ENCODE measurements at places on chromosomes 13 and 19.

DNA sequence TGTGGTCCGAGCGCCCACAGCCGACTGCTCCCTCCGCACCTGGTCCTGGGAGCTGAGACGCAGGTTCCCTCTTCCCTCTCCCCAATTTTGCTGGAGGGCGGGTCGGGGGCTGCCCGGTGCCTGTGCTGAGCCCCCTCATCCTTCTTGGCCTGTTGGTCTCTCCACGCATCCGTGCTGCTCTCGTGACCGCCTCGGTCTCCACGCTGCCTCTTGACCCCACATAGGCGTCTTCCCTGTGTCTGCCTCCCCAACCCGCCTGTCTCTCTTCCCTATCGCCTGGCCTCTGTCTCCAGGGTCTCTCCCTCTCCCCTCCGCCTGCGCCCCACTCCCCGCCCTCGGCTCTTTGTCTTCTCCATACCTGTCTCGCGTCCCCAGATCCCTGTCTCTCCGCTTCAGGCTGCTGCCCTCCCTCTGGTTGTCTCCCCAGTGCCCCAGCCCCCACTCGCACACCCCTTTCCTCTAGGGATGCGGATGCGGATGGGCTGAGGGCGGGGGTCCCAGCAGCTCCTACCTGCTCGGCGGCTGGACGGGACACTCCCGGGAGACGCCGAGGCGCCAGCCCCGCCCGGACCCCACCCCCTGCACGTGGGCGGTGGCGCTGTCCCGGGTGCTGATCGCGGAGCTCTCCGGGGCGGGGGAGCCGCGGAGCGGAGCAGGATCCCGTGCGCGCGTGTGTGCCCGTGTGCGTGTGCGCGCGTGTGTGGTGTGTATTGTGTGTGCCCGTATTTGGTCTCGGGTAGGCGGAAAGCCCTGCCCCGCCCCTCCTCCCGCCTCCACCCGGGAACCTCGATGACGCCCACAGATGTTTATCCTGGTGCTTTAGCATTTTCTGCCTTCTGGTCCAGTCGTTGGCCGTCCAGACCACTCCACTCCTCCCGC is at the start of gene SYT5:
Gene SYT5 (minus strand): TSS at position 684 of the 879 bp plus-strand sequence. CDS start 1,248 bp downstream, outside the sequence.
- peak; percentile 27 for DNase-seq

DNA sequence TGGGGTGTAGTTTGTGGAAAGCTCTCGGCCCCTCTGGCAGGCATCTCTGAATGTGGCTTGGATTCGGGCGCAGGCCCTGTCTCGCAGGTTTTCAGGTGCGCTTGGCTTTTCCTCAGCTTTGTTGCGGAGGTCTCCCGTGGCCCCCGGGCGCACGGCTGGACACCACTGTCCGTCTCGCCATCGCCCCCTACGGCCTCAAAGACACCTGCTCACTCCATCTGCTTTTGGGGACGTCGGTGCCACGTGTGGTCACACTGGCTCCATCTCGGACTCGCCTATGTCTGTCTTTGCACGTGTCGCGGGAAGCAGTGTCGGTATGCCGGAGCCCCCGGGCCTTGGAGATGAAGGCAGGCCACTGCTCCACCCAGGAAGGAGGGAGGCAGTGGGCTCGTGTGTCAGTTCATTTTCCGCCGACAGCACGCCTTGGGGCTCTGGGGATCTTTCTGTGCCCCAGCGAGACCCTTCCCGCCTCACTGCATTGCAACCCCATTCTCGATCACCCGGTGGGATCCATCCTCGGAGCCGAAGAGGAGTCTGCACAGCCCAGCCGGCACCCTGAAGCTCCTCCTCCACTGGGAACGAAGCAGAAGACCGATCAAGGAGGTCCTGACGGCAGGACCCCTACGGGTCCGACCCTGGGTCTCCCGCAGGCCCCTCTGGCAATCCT is 42.1 kb downstream of the ZNF146 start:
- DNase-seq = no peak

DNA sequence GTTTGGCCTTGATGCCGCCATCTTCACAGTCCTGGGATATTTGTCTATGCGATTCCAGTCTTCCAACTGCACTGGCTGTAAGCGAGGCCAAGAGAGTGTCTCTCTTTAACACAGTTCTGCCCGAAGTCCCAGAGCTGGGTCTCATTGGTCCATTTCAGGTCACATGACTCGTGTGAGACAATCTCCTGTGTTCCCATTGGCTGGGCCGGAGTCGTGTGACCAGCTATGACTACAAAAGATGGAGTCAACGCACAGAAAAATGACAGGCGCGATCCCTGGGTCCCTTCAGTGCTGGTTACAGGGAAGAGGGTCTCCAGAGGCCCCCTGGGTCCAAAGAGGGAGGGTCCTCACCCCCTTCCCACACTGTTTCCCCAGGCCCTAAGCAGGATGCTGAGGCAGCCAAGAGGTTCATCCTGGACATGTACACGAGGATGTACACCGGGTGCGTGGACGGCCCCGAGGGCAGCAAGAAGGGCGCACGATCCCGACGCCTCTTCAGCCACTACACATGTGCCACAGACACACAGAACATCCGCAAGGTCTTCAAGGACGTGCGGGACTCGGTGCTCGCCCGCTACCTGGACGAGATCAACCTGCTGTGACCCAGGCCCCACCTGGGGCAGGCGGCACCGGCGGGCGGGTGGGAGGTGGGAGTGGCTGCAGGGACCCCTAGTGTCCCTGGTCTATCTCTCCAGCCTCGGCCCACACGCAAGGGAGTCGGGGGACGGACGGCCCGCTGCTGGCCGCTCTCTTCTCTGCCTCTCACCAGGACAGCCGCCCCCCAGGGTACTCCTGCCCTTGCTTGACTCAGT is 15.9 kb upstream of the S1PR4 start:
- DNase-seq = peak; percentile 24

DNA sequence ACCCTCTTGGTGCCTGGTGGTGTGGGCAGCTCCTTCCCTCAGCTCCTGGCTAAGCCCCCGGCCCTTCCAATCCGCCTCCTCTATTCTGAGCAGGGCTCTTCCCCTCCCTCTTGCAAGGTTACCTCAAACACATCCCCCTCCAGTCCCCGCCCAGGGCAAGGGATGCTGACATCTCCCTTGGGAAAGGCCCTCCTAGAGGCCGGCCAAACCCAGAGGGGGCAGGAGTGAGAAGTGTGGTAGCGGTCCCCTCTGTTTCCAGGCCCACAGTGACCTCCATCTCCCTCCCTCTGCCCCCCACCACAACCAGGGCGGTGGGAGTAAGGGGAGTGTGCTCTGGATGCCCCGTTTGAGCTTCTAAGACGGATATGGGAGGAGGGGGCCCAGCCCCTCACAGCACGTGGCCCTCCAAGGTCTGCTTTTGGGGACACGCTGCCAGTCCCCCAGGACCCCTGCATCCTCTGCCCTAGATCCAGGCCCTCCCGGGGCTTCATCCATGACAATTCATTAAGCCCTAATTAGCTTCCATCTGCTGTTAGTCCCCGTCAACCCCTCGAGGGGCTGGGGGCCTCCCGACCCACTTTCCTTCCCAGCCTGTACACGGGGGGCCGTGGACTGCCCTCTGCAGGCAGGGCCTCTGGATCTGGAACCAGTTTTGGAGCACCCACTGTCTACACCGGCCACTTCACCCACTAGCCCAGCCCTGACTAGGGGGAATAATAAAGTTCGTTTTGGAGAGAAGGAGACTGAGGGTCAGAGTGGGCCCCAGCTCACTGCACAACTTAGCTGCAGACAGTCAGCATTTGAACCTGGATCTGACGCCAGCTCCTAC is 2.3 kb downstream of the LINGO3 start:
- DNase-seq = no peak

DNA sequence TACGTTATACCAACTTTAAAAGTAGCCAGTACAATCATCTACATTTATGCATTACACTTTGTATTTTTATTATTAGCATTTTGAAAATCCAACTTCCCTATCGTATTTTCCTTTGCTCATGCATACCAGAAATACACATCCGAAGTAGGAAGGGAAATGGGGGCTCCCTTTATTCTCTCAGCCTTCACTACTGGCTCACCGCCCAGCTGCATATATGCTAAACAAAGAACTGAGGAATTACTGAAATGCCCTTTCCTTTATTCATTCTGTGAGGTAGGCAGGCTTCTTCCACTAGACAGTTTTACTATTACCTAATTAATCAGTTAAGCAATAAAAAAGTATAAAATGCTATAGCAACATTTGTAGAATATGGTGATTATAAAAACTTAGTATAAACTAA is 291.6 kb downstream of the KLF12 start:
- DNase-seq = no peak

- no peak for DNase-seq
These were observed 734.6 kb upstream of the SLITRK1 start for GRCh38 chr13:84616864-84617263.

DNA sequence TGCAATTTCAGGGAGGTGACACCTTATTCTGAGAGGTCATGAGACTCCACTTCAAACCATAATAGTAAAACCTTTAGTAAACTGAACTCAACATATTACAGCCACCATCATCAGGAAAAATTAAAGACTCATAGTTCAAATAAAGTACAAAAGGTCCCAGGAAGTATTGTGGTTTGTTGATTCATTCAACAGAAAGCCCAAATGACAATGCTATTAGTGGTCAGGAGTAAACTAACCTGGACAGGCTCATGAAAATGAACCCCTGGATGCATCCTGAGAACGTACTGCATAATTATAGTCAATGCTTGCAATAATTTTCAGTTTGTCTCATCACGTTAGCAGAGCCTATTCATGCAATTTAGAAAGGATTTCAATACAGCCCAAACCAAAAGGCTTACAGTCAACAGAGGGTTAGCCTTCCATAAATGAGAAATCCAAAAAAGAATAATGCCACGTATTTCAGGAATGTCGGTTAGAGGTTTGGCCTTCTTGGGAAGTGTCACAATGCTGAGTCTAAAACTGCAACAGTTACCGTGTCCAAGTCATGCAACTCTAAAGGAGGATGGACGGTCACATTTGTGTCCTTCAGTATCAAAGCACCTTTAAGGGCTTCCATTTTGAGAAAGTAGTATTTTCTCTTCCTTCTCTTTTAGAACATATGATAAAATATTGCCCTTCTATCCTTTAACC is 280.8 kb downstream of the ABCC4 start:
- DNase-seq = no peak

GRCh38 chr19:48403606-48404005 is 10.1 kb downstream of the GRIN2D start:
- DNase-seq = peak; percentile 71

- DNase-seq = peak; percentile 78
These were observed 11.3 kb upstream of the ITM2B start for GRCh38 chr13:48221686-48222187.

- DNase-seq = no peak
These were observed 118.5 kb downstream of the NALCN start for GRCh38 chr13:101297794-101298193.

- peak; percentile 53 for DNase-seq
These were observed 10.8 kb downstream of the ALOX5AP start for GRCh38 chr13:30745906-30746686.

DNA sequence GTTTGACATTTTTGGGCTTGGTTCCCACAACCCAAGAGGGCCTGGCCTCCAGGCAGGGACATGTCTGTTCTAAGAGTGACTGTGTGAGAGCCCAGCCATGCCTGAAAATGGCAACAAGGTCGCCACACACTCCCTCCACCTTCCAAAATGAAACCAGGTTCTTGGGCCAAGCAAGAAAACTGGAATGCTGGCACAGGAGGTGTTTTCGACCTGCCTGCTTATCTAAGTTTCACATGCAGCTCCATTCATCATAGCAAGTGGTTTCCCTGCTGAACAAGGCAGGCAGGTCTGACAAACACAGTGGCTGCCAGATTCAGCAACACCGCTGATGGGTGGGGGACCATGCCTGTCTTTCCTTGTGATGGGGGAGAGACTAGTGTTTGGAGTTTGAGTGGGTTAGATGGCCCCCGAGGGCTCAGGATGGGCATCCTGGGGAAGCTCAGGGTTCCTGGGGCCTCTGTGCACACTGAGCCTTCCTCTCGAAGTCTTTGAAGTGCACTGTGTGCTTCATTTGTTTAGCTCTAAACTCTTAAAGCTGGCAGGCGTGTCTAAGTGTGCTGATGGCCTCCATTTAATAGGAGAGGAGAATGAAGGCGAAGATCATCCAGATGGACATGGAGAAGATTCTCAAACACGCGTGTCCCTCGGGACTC is 17.9 kb upstream of the GAS6 start:
- DNase-seq = no peak

DNA sequence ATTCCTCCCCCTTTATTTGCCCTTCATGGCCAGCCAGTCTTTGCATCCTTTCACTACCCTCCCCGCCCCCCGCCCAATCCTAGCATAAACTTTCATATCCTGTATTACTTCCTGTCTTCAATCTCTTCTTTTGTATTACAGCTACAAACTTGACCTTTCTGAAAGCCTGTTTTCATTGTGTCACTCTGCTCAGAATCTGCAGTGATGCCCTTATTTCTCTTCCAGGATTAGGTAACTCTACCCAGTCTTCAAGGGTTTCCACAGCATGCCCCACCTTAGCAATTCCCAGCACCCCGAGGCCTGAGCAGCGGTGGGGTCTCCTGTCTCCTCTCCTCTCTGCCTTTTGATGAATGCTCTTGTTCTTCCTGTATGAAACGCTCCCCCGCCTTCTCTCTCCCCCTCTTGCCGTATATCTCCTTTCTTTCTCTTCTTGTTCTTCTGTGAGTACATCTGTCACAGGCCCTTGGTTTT is 145.6 kb downstream of the SHISA2 start:
- DNase-seq = no peak

DNA sequence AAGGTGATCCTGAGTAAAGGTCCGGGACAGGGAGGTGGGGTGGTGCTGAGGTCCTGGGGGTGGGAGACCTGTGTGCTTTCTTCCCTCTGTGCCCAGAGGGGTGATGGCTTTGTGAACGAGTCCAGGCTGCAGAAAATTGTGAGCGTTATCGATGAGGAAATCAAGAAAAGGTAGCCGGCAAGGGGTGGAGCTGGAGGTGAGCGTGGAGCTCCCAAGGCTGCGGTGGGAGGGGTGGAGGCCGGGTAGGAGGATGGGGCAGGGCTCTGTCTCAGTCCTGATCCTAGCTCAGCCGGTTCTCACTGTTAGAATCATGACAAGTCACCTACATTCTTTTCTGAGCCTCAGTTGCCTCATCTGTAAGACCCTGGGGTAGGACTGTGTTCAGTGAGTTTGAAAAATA is 4.0 kb downstream of the SELENOV start:
- no peak for DNase-seq

DNA sequence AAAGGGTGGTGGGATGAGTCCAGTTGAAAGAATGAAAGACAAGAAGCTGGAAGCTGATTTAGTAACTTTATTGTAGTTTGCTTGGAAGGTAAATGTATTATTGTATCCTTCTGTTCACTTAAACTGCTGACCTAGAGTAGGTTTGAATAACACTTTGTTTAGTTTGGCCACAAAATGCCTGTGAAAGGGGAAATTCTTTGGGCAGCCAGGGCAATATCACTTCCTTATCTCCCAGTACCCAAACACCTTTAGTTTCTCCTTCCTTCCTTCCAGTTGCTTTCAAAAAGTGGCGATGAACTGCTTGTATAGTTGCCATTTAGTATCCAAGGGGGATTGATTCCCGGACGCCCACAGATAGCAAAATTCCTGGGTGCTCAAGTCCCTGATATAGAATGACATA is 120.1 kb downstream of the PAN3 start:
- DNase-seq = no peak

GRCh38 chr13:30843548-30843947 is 62.5 kb upstream of the MEDAG start:
- no peak for DNase-seq
